ENCODE measurements at places on chromosomes 3 and 15.
A peak's percentile ranks its signal among the peaks of the same experiment; 100 is the strongest.

GRCh38 chr15:53759411-53759931, at the start of gene WDR72:
Gene WDR72 (minus strand): TSS chr15:53759663. CDS start chr15:53733149, 26,514 bp downstream.
- DNase-seq, result no peak

GRCh38 chr15:75161106-75161916, 40.4 kb upstream of the C15orf39 start:
- DNase-seq, result no peak

- DNase-seq, result no peak
Measured at GRCh38 chr3:36714343-36715086, 49.8 kb downstream of the DCLK3 start.

- DNase-seq, result no peak
Measured at GRCh38 chr3:1583044-1583443, 490.2 kb downstream of the CNTN6 start.

DNA sequence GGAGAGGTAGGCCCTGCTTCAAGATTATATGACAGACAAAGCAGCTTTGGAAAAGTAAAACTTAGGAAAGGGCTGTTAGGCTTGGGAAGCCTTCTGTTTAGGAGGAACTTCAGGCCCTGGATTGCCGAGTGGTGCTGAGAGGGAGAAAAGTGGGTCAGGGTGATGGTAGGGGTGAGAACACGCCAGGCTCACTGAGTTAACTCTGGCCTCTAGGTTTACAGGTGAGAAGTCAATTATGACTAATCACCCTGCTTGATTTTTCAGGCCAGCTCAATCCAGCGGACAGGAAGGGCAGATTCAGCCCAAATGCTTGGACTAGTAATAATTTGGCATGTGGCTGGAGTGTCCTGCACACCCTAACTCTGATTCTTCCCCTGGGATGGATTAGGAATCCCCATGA, 365.1 kb upstream of the LMCD1 start:
- no peak for DNase-seq

- no peak for DNase-seq
Measured at GRCh38 chr3:169148448-169149348, 514.8 kb downstream of the MECOM start.

GRCh38 chr15:73908030-73908821, 18.0 kb upstream of the LOXL1 start:
- DNase-seq, result peak; percentile 73

- DNase-seq, result no peak
Measured at GRCh38 chr3:72232777-72233176, 447.8 kb upstream of the PROK2 start.

DNA sequence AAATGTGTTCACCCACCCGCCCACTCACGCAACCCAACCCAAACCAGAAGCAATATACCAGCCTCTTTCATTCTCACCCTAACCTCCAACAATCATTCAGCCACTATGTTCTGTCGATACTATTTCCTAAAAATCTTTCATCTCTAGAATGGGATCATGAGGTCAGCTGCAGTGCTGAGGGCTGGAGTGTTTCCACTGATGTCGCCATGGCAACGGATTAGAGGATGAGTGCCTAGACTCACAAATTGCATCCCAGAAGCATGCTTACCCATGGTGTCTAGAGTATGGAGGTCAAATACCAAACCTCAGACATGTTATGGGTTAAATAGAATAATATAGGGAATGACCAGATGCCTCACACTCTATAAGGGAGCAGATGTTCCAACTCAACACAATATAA, 138.5 kb downstream of the GABRB3 start:
- no peak for DNase-seq

- DNase-seq, result no peak
Measured at GRCh38 chr3:186098740-186099139, 10.1 kb downstream of the ETV5 start.

DNA sequence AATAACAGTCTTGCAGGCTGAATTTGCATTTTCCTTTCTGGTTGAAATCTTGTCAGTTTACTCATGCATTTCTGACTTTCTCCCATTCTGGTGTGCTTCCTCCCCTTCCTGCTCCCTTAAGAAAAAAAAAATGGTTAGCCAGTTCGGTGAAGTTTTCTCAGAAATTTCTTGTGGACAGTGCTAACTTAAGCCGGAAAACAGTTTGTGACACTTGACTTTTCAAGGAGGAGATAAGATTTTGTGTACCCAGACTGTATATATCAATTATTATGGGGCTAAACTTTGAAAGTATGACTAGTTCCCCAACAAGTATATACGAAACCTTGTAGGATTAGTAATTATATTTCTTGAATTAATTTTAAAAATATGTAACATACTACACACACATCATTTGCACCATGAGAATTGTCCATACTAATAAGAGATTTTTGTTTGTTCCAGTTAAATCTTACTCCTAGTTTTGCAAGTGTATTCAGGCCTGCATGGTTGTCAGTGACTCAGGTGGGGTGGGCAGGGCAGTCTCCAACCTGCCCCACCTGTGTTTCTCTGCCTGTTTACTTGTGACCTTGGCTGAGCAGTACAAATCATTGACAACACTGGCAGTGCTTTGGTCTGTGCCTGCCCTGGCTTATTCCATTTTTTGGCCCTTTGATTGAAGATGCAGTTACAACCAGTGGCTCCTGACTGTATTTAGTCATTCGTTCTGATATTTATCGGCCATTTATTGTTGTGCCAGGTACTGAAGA, 19.1 kb downstream of the UBE2E1 start:
- DNase-seq, result no peak

DNA sequence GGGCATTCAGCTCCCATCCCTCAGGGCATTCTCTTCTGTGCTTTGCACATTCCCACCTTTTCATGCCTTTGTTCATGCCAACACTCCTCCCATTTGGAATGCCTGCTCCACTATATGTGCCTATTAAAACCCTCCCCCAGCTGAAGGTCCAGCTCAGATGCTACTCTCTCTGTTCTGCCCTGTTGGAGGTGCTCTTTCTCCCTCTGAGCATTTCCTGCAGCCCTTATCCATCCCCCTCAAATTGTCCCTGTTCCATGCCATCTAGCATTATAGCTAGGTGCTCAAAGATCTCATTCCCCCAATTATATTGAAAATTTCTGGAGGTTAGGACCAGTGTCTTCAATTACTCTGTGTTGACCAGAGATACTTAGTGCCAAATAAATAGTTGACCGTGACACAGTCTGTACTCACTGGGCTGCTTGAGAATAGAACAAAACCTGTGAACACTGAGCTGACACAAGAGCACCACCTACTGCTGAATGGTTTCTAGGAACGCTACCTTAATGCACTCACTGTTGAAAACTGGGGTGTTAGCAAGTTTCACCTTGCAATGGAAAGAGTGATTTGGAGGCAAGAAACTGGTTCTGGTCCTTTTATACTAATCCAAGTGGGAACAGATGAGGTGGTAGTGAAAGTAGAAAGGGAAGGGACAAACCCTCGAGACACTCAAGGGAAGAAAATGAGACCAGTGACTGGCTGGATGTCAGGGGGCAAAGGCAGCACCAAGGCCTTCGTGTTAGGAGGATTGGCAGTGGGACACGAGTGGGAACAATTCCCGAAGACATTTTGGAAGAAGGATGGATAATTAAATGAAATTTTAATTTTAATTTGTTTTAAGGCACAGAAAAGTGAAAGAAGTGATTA, 289.8 kb upstream of the ROPN1 start:
- DNase-seq, result no peak

DNA sequence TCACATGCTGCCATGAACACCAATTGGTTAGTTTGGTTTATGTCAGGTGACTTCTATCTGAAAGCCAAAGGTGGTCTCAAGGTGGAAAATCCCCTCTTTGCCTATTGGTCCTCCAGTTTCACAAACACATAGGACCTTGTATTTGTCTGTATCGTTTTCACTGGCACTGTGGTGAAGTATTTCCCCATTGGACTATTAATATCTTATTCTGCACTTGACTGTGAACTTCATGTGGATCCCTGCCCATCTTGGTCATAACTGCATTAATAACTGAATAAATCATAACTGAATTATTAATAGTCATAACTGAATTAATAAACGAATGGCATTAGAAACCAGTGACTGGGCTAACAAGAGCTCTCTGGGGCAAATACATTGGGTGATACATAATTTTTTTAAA, 341.3 kb upstream of the ADAMTS9 start:
- DNase-seq, result no peak

GRCh38 chr15:50971542-50971941, 63.1 kb downstream of the AP4E1 start:
- no peak for DNase-seq

- DNase-seq, result no peak
Measured at GRCh38 chr15:56492791-56493555, 28.0 kb upstream of the MNS1 start.

DNA sequence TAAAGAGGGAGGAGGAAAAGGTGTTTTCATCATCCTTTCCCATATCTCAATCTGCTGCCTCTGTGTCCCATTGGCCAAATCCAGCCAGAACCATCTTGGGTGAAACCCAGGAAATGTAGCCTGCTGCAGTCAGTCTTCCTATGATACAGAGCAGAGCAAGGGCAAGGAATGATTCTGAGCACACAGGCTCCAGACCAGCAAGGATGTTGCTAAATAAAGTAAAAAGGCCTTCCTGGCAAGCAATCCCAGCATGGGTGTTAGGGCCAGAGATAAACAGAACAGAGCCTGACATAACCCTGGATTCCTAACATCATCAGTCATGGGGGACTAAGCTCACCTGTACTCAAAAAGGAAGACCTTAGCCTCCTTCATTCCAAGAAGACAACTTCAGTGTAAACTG, 90.7 kb upstream of the AGTR1 start:
- no peak for DNase-seq

- no peak for DNase-seq
Measured at GRCh38 chr15:49923671-49924070, 195.4 kb downstream of the ATP8B4 start.

DNA sequence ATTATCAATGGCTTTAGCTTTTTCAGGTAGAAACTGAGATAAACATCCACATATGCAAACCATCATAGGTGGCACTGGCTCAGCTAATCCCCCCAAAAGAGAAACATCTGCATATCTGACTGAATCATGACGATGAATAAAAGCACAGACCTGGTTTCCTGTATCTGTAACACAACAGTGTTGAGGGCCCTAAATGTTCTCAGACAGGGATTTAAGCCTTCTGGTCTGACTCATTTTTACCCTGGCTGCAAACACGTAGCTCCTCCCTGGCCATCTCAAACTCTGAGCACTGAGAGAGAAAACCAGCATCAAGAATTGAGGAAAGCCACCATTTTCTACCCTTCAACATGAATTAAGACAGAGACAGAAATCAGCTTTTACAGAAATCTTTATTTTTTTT, 35.2 kb downstream of the GLB1 start:
- peak; percentile 43 for DNase-seq

DNA sequence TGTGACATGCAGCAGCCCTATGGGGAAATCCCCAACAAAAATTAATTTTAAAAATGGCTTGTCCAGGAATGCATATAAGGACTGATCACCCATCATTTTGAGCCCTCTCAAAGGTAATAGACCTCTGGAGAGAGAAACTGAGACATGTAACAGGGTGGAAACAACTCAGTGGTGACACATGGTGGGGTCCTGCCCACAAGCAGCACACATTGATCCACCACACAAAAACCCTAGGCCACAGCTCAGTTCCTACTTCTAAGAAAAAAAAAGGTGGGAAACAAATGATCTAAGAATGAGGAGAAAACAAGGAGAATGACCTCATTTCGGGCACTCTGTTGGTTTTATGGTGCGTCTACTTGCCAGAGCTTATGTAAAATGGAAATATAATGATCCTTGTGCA, 1.9 kb upstream of the SLC41A3 start:
- peak; percentile 58 for DNase-seq
